ENCODE measurements at places on chromosomes 12 and 14.

- no peak for DNase-seq
Measured at GRCh38 chr14:50363714-50364111, 33.0 kb downstream of the CDKL1 start.

GRCh38 chr12:124369055-124369826, 74.3 kb downstream of the RFLNA start:
- peak; percentile 86 for DNase-seq

- DNase-seq: no peak
Measured at GRCh38 chr14:99560922-99561683, 42.9 kb downstream of the CCDC85C start.

- DNase-seq: no peak
Measured at GRCh38 chr14:40393143-40393542, 960.9 kb upstream of the FBXO33 start.

GRCh38 chr12:107442326-107442987, 243.1 kb upstream of the PWP1 start:
- no peak for DNase-seq

DNA sequence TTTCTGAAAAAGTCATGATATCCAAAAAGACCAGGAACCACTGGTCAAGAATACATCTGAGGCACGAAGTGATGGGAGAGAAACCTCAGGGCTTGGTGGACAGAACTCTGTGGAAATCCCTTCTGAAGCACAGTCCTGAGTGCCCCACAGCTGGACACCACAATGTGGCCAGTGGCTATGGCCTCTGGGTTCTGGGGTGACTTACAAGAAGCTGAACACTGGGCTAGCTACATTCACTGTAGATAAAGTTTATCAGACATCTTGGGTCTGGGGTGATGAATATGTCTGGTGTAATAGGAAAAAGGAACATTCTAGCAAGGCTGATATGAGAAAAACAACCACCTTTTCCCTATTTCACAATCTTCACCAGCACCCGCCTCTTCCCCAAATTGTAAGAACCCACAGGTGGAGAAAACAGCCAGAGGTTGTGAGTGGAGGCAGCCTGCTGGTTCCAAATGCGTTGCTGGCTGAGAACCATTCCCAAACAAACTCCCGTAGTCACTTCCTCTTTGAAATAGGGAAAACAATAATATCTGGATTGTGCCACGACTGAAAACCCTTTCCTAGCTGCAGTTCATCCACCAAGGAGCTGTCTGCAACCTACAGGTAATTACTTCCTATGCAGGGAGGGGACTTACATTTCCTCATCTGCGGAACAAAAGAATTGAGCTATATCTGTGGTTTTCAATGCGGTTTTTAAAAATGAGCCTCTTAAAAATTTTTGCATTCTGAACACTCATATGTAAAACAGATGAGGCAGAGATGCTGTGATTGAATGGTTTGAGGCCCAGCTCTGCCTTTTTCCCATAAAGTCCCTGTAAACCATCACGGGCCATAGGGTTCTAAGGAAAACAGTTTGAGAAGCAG, 193.6 kb downstream of the SLC41A2 start:
- DNase-seq: no peak

GRCh38 chr12:28767836-28768348, 381.2 kb upstream of the FAR2 start:
- DNase-seq: no peak

DNA sequence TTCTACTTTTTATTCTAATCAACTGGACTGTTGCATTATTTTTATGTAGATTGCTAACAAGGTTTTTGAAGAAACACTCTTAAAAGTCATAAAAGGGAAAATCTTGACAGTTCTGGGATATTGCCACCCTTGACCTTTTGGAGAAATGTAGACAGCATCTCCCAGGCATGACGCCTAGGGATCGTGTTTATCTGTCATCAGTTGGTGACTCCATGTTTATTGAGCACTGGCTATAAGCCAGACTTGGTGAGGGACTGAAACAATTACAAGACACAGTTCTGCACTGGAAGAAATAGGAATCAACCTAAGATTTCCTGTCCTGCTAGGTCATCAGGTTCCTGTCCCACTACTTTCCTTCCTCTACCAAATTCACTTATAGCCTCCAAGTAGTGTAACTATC, 34.5 kb downstream of the HMGA2 start:
- DNase-seq: no peak

DNA sequence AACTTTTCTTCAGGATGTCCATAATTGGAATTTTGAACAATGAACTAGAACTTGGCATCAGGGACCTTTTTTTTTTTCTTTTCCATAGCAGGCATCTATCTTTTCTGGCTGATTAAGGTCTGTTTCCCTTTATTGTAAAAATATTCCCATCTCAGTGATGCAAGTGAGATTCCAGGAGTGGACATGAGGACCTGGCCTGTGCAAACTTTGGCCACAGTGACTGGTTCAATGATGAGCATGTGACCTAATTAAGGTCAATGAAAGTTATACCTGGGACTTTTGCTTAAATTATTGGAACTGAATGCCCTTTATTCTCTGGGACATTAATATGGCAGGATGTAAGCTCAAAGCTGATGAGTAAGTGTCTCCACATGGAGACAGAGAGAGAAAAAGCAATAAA, 83.8 kb downstream of the DIO2 start:
- DNase-seq: no peak

- no peak for DNase-seq
Measured at GRCh38 chr12:102406033-102406584, 74.3 kb downstream of the IGF1 start.

GRCh38 chr14:75709207-75709812, 48.3 kb downstream of the TTLL5 start:
- peak; percentile 75 for DNase-seq

DNA sequence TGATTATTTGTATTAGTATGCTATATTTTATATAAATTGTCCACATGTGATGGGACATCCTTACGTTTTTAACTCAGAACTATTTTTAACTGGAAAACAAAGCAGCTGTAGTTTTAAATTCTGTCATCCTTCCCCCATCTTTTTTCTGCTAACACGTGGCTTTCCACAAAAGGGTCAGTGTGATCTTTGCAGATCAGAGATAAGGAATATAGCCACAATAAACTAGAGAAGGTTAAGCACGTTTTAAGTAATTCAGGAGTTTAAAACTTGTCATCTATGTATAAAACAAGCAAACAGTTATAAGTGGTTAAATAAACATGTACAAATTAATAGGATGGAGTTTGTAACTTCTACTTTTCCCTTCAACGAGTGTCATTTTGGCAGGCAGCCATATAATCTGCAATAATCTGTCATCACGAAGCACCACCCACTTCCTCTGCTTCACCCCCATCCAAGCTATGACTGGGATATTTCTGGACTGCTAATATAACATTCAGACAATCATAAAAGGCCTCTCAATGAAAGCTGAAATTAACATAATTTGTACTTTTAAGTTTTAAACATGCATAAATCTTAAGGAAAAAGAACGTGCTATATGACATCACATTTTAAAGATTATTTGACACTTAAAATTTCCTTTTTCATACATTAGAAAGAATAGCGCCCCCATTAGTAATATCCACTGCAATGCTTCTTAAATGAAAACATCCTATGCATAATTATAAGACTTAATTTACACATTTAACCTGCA, 15.3 kb downstream of the TAOK3 start:
- no peak for DNase-seq

- no peak for DNase-seq
Measured at GRCh38 chr12:112837629-112838197, 46.2 kb downstream of the RPH3A start.

DNA sequence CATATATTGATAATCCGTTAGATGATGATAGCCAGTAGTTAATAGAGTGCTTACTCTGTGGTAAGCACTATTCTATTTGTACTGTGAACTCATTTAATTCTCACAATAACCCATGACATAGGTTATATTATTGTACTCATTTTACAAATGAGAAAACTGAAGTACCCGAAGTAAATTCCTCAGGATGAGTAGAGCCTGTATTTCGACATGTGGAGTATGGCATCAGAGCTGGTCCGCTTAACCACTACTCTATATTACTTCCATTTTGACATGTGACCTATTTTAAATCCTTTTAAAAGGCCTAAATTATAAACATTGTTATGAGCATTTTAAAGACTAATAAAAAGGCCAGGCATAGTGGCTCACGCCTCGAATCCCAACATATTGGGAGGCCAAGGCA, 8.0 kb upstream of the RAP1B start:
- no peak for DNase-seq

- DNase-seq: no peak
Measured at GRCh38 chr12:4555804-4556203, 6.2 kb upstream of the DYRK4 start.

GRCh38 chr14:38208618-38209562, 1.2 kb downstream of the SSTR1 start:
- no peak for DNase-seq

GRCh38 chr12:120719496-120720233, 6.0 kb upstream of the ACADS start:
- DNase-seq: no peak

DNA sequence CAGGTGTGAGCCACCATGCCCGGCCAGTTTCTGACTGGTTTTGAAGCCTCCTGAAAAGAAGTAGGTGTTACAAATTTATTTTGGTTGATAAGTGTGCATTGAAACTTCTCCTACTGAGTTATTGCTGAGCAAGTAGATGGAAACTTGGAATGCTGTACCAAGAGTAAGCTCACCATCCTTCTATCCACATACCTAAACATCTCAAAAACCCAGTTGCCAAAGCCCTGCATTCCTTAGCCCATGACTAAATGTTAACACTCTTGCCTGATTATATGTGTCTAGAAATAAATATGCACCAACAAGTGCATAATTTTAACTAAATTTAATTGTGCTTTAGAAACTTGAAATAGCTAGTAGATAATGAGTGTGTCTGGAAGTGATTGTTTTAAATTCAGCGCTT, 357.8 kb downstream of the DUSP6 start:
- DNase-seq: no peak

GRCh38 chr14:71475916-71476315, 456.3 kb upstream of the RGS6 start:
- no peak for DNase-seq

DNA sequence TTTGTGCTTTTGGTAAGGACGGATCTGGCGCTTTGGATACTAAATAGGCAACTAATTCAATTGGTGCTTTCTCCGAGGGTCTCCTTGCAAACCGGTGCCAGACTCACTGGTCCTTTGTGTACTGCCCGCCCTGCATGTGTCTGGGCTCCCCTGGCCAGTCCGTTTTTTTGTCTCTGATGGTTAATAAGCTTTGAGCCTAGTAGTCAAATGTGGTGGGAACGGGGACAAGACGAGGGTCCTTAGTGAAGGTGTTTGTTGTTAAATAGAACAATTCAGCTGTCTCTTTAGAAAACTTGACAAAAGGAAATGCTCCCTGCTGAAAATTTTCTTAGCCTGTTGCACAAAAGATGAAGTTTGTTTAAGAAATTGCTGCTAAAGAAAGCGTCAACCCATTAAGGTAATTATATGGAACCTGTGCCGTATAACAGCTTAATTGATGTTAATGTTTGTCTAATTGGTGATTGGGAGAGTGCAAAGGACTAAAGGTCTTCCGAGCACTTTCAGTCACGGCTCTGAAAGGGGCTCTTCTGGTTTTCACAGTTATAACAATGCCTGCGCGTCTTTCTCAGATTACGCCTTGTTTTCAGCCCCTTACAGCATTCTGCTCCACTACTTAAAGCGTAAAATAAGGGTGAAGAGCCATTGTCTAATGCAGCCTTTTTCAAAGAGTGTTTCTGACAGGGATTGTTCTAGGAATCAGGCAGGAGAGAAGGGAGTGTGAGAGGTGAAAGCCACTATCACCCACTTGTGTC, 537.4 kb downstream of the PRKD1 start:
- DNase-seq: no peak

- no peak for DNase-seq
Measured at GRCh38 chr14:98963610-98964009, 308.4 kb downstream of the BCL11B start.

DNA sequence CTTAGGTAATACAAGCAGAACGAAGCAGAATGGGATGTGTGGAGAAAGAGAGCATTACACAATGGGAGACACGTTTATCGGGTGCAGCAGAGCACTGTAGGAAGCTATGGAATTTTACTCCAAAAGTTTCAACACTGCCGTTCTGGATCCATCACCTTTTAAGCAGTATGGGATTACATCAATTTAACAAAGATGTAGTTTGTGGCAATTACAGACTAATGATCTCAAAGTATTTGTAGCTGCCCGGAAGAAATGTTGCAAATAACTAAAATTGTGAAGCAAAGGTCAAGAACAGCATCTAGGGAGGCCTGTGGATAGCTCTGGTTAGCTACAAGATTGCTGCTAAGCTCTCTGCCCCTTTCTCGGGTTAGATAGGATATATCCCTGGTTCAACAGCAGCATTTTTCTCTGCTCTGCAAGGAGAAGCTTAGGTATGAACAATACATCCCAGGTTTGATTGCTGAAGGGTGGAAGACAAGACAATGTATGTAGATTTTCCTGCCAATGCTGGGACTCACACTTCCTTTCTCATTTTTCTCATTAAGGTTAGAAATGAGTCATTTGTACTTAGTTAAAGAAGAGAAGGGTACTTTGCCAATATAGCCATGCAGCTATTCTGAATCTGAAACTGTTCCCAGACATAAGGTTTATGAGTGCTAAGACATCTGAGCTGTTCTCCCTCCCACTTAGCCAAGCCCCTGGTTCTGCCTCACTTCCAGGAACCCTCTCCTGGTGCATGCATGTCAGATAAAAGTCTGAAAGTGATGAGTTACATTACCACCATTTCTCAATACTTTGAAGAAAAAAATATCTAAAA, 75.0 kb upstream of the HIF1A start:
- DNase-seq: no peak

GRCh38 chr12:52673217-52673616, 7.0 kb downstream of the KRT1 start:
- DNase-seq: no peak

- no peak for DNase-seq
Measured at GRCh38 chr14:39991041-39991440, 558.8 kb upstream of the FBXO33 start.

- DNase-seq: no peak
Measured at GRCh38 chr12:131672941-131673887, 37.7 kb upstream of the SFSWAP start.

DNA sequence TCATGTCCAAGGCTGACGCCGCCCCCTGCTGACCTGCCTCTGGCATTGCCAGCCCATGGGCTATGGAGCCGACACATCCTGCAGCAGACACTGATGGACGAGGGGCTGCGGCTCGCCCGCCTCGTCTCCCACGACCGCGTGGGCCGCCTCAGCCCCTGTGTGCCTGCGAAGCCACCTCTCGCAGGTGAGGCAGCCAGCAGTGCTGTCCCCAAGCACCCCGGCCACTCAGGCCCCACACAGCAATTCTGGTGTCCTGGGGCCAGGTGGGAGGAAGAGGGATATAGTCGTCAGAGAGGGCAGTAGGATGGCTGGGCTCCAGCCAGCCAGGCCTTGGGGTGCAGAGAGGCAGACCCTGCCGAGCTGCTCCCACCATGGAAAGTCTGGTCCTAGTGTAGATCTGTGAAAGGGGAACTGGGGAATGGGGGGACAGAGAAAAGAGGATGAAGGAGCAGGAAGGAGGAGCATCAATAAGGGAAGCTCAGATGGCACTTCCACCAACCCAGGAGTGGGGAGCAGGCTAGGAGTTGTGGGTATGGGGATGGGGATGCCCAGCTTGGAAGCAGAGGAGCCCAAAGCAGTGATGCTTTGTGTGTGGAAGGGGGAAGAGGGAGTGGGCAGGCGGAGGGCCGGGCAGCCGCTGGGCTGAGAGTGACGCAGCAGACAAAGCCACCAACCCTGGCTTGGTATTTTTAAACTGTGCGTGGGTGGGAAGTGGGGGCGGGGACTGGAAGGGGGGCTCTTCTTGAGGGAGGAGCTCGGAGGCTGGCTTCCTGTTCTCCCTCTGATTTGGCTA, 4.7 kb downstream of the NAB2 start:
- no peak for DNase-seq
